ENCODE measurements at places on chromosomes 2 and 18.

GRCh38 chr18:76913583-76913982, 91.2 kb downstream of the ZNF236 start:
- DNase-seq: no peak

DNA sequence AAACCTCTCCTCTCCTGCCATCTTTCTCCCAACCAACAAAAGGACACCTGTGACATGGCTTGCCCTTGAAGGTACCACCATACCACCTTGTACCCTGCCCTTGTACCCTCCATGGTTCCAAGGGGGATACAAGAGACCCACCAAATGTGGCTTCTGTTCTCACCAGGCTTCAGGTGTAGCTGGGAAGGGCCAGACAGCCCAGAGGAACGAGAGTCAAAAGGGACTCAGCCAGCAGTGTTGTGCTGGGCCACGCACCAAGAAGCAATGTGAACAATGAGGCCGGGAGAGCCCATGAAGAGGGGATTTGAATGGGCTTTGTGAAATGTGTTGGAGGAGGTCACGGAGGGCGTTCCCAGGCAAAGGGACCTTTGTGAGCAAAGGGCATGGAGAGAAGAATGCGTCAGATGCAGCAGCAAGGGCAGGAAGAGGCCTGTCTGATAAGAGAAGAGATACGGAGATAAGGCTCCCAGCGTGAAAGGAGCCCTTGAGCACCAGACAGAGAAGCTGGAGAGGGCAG, 48.6 kb downstream of the PLB1 start:
- DNase-seq: no peak

GRCh38 chr18:36114251-36114650, 14.9 kb downstream of the SLC39A6 start:
- DNase-seq: no peak

GRCh38 chr2:16669388-16669787, 3.8 kb upstream of the CYRIA start:
- DNase-seq: no peak

DNA sequence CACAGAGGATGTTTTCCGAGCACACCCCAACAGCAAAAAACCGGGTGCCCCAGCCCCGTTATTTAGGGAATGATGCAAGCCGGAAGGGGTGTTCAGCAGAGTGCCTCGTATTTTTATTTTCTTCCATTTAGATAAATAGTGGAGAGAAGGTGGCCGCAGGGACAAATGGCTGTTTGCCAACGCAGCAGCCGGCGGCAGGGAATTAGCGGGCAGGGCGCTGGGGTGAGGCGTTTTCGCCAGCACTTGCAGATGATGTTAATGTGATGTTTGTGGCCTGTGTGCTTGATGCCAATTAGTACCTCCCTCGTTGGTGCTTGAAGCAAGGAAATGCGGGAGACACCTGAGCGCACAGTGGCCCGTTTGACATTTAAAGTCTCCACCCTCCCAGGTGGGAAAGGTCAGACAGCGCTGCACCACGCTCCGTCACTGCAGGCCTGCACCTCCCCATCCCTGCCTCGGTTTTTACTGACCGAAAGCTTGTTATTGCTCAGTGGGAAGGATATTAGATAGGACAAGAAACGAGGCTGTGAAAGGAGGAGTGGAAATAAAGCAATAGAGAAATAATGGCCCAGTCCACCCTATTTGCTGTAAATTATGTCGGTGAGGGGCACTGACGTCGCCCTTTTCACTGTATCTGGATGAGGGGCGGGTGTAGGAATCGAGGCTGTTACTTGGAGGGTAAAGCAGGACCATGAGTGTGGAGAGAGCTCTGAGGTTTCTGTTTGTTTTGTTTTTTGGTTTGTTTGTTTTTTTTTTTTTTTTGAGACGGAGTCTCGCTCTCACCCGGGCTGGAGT, 39.1 kb downstream of the NFATC1 start:
- DNase-seq: no peak

DNA sequence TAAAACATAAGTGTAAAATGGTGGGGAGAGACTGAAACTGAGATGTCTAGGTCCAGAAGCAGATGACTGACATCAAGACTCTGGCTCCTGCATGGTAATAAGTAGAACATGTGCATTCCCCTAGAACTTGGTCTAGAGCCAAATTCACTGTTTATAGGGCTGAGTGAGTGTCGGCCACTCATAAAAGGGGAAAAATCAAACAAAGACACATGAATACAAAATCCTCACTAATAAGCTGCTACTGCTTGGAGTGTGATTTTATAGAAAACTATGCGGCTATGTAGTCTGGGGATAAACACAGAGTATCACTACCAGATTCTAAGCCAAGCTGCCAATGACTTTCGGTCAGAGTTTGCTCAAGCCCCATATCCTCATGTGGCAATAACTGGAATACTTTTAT, 1080.8 kb upstream of the DDX18 start:
- DNase-seq: no peak

- DNase-seq: no peak
Measured at GRCh38 chr2:85731606-85732005, 22.2 kb upstream of the ATOH8 start.

DNA sequence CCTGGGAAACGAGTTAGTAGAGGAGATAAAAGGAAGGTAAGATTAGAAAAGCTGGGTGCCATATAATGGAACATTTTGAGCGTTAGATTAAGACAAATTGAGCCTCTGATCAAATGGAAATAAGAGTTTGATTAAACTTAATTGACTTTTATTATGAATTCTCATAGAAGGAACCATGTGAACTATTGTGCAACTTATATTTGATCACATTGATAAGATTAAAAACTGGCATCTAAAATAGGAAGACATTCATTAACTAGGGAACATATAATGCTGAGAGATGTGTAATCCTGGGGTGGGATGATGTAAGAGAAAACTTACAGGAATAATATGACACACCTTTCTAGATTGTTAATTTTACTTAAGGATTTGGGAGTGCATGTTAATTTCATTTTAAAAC, 22.5 kb downstream of the TBR1 start:
- no peak for DNase-seq

DNA sequence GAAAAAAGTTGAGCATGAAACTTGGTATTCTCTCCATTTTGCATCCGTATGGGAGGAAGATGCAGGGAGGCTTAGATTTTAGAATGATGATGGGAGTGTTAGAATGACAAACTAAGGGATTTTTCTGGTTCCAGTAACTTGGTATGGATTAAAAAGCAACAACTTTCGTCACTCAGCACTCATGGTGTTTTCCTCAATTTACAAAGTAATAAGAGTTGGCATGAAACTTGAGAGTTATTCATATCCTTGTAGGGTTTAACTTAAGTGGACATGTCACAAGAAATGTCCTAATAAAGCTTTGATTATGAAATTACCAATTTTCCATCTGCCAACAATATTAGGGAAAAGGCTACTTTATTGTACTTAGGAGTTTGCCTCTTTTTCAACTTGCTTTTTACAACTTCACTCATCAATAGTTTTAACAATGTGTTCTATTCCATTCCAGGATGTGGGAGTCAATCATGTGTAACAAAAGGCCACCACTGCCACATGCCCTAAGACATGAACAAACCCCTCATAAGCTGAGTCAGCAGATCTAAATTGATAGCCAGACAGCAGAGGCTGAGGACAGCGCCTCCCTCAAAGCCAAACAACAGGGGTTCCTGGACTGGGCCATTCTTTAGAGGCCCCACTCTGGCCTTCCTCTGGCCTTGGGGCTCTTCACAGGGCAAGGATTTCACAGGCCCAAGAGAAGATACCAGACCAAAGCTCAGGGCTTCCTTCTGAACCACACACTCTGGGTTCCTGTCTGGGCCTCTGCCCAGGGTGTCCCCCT, 265.8 kb downstream of the TNS1 start:
- no peak for DNase-seq

- DNase-seq: no peak
Measured at GRCh38 chr18:4639628-4640310, 184.7 kb upstream of the DLGAP1 start.

DNA sequence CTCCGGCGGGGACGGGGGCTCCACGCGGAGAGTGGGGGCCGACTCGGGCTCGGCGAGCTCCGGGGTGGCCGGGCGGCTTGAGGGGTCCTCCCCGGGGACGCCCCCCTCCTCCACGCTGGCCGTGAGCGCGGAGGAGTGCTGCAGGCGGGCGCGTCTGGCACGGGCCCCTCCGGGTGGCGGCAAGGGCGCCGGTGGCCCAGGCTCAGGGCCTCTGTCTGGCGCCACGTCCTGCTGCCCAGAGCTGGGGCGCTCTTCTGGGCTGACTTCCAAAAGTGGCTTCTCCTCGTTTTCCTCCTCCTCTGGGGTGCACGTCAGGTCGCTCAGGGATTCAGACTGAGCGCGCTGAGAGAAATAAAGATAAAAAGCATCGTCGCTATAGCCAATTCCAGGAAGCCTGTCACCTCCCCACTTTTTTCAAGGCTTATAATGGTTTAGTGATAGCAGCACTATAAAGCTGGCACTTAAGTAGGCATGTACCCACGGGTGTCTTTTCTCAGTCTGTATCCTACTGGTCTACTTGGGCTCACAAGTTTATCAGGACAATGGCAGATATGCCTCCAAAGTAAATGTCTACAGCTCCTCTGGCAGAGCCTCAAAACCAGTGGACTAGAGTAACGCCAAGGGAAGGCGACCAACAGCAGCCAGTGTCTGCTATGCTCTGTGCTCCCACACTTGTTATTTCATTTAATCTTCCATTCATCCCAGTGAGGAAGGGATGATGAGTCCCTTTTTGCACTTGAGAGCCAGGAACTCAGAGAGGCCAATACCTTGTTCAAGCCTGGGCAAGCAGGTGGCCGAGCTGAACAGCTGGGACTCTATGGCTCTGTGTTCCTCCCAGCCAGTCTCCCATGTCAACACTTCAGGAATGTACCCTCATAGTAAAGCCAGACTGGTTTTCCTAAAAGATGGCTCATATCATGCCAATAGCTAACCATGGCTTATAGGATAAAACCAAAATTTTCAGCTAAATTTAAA, 92.6 kb upstream of the MGAT4A start:
- no peak for DNase-seq

GRCh38 chr2:67524213-67524612, 127.1 kb downstream of the ETAA1 start:
- DNase-seq: no peak

DNA sequence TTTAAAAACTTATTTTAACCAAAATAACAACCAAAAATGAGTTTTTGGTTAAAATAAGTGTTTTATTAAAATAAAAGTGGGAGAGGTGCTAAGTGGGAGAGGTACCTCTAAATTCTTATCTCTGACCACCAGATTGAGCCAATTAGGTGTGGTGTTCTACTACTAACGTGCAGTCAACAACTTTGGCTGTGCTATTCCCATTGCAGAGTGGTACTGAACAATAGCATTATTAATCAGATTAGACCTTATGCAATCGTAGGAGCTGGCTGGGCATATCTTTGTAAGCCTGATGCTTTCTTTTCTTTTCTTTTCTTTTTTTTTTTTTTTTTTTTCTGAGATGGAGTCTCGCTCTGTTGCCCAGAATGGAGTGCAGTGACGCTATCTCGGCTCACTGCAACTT, 38.9 kb downstream of the RAB27B start:
- DNase-seq: no peak

DNA sequence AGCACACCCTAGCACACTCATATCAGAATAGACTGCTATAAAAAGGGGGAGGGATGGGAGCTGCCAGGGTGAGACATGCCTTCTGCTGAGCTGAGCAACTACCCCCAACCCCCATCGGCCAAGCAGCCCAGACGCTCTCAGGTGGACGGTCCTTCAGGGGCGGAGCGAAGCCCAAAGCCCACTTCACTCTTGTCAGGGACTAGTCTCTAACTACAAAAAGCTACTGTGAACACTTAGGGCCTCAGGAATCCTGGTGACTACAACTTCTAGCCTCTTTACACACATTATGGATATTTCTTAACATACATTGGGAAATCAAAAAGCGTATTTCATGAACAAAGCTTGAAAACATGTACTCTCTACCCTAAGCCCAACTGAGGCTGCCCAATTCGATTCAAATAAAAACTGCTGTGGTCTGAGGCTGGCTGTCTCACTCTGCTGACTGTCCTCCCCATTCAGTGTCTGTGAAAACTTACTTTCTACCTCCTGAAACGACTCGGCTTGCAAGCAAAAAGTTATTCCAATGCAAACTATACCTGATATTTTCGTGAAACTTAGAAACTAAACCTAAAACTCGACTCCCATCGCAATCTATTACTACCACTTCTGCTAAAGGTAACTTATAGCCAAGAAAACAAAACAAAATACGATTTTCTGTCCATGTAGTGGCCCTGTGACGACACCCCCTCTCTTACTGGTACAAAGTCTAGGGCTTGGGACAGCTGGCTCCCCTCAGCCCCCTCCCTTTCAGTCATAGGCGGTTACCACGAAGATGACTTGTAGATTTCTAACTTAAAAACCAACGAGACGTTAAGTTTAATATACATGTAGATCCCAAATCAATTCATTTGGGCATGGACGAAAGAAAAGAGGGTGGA, 1.2 kb downstream of the SERTAD2 start:
- no peak for DNase-seq

DNA sequence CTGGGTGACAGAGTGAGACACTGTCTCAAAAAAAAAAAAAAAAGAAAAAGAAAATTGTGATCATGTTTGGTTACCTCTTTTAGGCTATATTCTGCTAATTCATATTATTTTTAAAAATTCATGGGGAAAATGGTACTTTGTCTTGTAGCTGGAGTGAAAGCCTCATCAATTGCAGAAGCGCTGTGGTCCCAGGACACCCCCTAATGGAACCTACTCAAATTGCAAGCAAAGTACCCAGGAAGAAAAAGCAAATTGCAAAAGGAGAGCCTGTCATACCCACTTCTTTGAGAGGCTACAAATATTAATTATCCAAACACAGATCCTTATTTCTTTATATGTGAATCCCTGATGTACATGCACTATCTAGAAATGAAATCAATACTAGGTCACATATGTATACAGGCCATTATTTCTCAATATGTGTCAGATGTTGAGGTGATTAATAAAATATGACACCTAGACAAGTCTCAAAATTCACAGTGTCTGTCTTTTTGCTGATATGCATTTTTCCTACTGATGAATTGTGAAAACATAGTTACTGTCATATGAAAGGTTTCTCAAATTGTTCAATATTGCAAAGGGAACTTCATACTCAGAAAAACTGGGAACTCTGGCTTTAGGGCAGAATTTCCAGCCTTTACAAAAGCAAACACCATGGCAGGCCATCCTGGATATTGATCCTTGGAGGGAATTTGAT, 12.6 kb downstream of the CRACDL start:
- no peak for DNase-seq

DNA sequence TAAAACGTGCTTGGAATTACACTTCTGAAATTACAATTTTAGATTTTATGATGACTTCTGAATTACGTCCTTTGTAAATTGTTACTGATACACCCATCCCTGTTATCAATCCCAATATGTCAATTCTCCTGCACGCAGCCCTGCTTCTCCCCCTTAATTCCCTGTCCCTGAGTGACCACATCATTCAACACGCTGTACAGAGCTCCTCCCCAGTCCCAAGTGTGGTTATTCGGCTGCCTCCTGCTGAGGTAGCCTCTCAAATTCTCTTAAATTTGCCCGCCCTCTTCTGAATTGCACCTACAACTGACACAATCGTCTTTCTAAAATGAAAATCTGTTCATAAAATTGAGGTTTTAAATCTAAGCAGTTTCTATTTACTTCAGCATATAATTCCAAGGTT, 10.1 kb downstream of the SERPINB8 start:
- no peak for DNase-seq

- no peak for DNase-seq
Measured at GRCh38 chr18:9951022-9951859, 37.4 kb downstream of the VAPA start.
